ENCODE measurements at places on chromosomes 2 and 18.

GRCh38 chr2:44233450-44234128, 41.7 kb upstream of the SLC3A1 start:
- H3K4me1 ChIP-seq, result peaks cover 44% of the 10 kb centered on the region
- H3K27me3 ChIP-seq, result no peaks in the 10 kb centered on the region
- H3K27ac ChIP-seq, result no peak overlapping the region
- H3K36me3 ChIP-seq, result peaks cover 28% of the 10 kb centered on the region

GRCh38 chr2:214378455-214379103, 32.3 kb upstream of the VWC2L start:
- H3K4me3 ChIP-seq, result no peak overlapping the region
- no peak overlapping the region for H3K27ac ChIP-seq
- no peak for DNase-seq
- H3K27me3 ChIP-seq, result no peaks in the 10 kb centered on the region
- H3K4me1 ChIP-seq, result no peaks in the 10 kb centered on the region

DNA sequence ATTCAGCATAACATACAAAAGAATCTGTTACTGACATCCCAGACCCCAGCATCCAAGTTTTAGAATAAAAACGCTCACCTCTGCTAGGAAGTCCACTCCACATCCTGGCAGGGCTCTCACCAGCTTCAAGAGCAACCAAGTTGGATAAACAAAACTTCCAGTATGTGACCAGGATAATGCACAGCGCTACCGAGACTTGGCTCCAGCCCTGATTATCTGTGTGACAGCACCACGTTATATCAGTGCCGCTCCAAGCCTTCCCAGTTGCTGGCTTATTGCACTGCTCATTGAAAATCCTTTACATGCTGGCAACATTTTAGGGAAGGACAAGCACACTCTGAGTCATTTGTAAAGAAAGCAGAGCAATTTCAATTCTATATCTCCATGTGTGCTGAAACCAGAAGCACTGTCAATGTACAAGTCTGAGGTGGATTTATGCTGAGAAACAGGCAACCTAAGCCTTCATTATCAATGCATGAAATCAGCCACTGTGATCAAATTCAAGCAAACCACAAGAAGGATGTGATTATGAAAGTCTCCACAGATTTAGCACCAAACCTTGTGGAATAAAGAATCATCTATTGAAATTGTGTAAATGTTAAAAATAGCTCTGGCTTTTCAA, 115.7 kb downstream of the ZNF385B start:
- no peaks in the 10 kb centered on the region for H3K36me3 ChIP-seq
- H3K27me3 ChIP-seq, result no peaks in the 10 kb centered on the region
- no peaks in the 10 kb centered on the region for H3K4me1 ChIP-seq

GRCh38 chr2:109031476-109032228, 42.6 kb upstream of the EDAR start:
- H3K36me3 ChIP-seq, result peaks cover 6% of the 10 kb centered on the region
- peak overlapping the region; percentile 86 for H3K27ac ChIP-seq
- H3K4me1 ChIP-seq, result peaks cover 62% of the 10 kb centered on the region
- peak overlapping the region; percentile 76 for H3K4me3 ChIP-seq
- peak; percentile 80 for DNase-seq

DNA sequence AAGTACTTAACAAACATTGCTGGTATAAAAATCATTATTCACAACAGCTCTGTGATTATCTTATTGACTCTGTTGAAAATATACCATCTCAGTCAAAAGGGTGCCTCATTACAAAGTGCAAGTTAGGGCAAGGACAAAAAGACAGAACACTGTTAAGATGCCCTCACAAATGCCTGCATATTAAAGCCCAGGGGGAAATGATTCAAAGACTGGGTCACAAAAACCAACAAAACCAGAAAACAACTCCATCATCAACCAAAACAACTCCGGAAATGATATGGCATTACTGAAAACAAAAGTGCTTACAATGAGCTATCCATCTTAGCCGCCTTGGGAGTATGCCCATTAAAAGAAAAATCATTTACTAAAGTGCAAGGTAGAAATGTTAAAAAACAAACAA, 9.9 kb downstream of the PLA2R1 start:
- H3K36me3 ChIP-seq, result no peaks in the 10 kb centered on the region
- peaks cover 1% of the 10 kb centered on the region for H3K4me1 ChIP-seq
- DNase-seq, result no peak
- H3K27me3 ChIP-seq, result peaks cover 30% of the 10 kb centered on the region

DNA sequence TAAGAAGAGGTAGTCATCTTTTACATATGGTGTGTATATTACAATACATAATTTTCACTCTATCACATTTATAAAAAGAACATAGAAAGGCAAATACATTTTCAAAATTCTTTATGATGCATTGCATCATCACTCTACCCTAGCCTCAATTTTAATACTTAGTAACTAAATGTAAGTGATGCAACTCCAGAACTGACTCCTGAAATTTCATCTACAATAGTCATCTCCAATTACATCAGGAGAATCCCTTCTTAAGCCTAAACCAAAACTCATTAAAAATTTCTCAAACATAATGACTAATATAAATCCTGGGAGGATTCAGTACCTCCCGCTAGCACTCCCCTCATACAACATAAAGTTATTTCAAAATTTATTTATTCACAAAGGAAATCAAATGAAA, 15.9 kb downstream of the TMX3 start:
- no peak for DNase-seq
- peaks cover 84% of the 10 kb centered on the region for H3K36me3 ChIP-seq
- no peak overlapping the region for H3K4me3 ChIP-seq
- H3K27ac ChIP-seq, result no peak overlapping the region
- H3K27me3 ChIP-seq, result no peaks in the 10 kb centered on the region

DNA sequence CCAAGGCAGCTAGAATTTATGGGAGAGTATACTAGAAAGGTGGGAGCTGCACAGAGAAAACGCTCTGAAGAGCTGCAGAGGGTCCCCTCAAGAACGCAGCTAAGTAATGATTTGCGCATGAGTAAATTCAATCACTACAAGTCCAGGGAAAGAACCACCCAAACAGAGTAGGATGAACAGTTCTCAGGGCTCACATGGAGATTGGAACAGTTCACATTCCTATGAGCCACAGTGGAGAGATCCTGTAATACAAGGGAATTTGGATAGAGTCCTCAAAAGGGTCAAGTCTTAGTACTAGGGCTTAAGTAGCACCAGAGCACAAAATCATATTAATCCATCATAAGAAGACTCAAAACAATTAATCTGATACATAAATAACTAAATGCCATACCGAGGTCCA, 12.7 kb downstream of the OLA1 start:
- peaks cover 52% of the 10 kb centered on the region for H3K4me1 ChIP-seq
- H3K36me3 ChIP-seq, result peaks cover 63% of the 10 kb centered on the region
- no peak overlapping the region for H3K27ac ChIP-seq
- no peak for DNase-seq

DNA sequence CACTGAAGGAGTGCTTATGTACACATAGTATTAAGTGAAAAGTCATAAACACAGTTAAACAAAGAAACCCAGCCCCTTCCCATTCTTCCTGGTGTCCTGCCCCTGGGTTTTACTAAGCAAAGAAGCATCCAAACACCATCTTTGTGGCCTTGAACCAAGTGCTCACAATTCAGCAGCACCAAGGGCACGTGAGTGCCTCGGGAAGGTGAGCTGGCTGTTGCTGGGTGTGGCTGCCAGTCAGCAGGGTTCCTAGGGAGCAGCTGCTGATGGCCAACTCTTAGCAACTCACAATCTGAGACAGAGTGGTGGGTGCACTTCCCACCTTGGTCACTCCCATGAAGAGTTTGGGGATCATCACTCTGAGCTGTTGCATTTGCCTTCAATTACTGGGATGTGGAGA, 97.7 kb upstream of the PGAP1 start:
- H3K27me3 ChIP-seq, result no peaks in the 10 kb centered on the region
- DNase-seq, result no peak
- H3K27ac ChIP-seq, result peak overlapping the region; percentile 16
- H3K4me1 ChIP-seq, result peaks cover 5% of the 10 kb centered on the region
